ENCODE measurements at places on chromosomes 2 and 18. TPM values are rescaled to one million over a fixed set of nuclear protein-coding genes. Genes with fewer than 3 reads are reported as not detected.

The ACVR1C gene
- total RNA-seq = 0.63 TPM

- DNase-seq = peak; percentile 32
Observed at GRCh38 chr2:53913721-53914120, 54.0 kb upstream of the GPR75 start.

DNA sequence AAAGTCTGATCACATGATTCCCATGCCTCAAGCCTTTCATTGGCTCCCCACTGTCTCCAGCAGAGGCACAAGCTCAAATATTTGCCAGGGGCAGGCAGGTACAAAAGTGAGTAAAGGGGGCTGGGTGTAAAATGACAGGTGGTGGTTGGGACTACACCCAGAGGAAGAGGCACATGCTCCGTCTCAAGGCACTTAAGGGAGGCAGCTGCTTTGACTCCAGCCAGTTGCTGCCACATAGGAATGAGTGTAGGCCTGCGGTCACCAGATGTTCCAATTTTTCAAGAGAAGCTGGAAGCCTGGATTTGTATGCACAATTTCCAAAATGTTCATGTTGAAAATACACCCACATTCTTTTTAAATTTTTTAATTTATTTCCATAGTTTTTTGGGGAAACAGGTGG is 164.4 kb downstream of the UPP2 start:
- no peak for DNase-seq

DNA sequence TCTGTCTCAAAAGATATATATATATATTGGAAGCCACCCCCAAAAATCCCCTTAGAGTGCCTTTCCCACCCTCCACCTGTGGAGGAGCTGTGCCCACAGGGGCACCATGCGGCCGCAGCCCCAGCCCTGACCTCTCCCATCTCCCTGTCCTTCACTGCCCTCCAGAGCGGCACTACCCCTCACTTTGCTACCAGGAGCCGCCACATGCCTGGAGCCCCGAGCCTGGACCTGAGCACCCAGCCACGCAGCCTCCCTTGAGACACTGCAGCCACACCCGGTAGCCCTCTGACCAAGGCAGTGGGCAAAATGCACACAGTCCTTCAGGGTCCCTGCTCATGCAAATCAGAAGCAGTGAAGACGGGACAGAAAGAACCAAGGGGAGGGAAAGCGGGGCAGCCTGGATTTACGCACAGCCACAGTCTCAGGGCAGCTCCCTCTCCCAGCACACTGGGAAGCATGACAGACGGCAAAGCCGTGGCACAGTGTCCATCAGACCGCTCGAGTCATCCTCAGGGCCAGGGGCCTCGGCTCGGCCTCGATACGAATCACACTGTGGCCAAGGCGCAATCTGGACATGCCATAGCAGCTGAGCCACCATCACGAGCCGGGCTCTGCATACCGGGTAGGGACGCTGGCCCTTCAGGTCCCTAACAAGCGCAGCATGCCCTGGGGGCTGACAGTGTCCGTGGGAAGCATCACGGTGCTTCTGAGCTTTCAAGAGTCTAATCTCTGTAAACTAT is 10.1 kb downstream of the HDAC4 start:
- no peak for DNase-seq

DNA sequence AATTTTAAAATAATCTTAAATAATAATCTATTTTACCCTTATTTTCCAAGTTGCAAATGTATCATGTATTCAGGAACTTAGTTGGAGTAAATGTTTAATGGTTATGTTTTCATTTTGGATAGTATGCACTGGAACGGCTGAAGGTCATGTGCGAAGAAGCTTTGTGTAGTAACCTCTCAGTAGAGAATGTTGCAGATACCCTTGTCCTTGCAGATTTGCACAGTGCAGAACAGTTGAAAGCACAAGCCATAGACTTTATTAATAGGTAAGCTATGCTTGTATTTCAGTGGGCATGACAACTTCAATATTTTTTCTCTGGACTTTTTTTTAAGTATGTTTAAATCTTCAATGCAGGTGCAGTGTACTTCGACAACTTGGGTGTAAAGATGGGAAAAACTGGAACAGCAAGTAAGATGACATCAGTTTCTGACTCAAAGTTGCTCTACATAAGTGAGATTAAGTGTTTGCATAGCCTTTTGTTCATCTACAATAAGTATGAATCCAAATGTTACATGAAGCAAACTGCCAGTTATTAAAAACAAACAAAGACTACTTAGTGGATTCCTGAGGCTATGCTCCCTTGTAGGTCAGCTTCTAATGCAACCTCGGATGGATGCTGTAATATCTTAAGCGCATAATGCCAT is 63.1 kb downstream of the SPOPL start:
- DNase-seq = no peak

- no peak for DNase-seq
Observed at GRCh38 chr18:55539240-55539639, 48.8 kb downstream of the TCF4 start.

The RAMP1 gene
- total RNA-seq = 3.1 TPM

GRCh38 chr2:231680285-231680991 is 27.9 kb upstream of the PTMA start:
- DNase-seq = no peak

DNA sequence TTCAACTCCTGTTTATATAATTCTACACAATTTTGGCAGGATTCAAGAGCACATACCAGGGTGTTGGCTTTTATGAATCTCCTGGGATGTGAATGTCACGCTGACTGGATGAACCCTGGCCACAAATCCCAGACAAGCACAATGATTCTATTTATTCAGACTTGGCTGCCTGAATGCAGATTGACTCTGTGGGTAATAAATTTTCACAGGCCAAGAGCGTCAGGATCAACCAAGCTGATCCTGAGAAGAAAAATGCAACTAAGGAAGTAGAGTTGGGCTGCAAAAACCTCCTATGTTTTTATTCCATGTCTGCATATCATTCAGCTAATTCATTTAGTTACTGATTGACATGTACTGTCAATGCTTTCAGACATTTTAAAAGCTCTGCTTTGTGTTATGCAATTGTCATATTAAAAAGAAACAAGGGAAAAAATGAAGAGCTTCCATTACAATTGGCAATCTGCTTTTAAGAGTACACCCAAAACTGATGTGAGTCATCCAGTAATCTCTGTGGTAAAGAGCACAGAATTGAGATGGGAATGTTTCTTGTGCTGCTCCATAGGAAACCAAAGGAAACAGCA is 173.0 kb upstream of the REV1 start:
- peak; percentile 93 for DNase-seq

- DNase-seq = peak; percentile 91
Observed at GRCh38 chr2:119252186-119253113, 28.8 kb downstream of the STEAP3 start.

DNA sequence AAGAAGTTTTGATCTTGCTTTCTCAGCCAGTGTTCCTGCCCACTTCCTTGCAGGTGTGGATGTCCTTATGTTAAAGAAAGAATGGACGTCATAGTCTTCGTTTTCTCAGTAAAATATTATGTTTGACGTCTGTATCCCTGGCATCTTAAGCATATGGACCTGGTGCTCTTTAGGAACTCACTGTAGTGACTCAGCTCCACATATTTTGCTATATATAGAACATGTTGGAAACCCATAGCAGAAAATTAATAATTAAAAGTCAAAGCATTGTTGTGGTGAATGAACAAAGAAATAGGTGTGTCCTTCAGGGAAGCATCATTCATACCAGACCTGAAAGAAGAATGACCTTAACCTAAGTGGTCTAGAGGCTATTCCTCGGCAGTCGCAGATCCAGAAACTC is 196.1 kb downstream of the MCFD2 start:
- DNase-seq = peak; percentile 68

DNA sequence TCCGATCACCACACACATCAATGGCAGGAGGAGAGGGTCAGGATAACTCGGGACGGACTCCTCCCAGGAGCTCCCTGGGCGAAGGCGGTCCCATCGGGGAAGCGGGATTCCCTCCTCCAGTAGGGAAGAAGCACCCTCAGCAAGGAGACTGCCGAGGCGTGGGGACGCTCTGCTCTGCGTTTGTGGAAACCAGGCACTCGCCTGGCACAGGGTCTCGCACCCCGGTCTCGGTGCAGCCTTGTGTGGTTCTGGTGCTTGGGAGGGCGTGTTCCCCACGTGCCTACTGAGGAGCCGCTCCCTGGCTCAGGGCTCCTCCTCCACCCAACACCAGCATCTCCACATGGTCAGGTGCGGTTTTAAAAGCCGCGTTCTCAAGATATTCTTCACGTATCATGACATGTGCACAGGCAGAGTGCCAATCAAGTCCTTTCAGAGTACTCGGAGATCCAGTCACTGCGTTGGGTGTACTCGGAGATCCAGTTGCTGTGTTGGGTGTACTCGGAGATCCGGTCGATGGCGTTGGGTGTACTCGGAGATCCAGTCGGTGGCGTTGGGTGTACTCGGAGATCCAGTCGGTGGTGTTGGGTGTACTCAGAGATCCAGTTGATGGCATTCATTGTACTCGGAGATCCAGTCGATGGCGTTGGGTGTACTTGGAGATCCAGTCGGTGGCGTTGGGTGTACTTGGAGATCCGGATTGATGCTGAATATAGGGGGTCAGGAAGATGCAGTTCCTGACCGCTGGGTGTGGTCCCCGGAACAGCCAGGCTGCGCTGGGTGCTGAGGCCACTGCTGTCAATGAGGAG is 117.5 kb downstream of the RTP5 start:
- no peak for DNase-seq

DNA sequence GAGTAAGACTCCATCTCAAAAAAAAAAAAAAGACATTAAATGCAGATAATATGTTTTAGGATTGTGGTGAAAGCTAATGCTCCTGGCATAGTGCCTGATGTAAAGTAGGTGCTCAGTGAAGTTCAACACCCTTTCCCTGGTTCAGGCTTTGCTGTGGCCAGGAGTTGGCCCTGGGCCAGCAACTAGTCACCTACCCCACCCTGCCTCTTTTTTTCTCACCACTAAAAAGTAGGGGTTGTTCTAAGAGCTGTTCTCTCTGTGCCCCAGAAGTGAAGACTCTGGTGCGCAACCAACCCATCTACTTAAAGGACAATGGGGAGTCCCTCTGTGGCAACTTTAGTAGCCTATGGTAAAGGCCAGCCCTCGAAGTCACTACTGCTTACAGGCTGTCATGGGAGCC is 75.9 kb downstream of the DNMT3A start:
- DNase-seq = peak; percentile 11

The SLC11A1 gene
- total RNA-seq = 0.09 TPM

DNA sequence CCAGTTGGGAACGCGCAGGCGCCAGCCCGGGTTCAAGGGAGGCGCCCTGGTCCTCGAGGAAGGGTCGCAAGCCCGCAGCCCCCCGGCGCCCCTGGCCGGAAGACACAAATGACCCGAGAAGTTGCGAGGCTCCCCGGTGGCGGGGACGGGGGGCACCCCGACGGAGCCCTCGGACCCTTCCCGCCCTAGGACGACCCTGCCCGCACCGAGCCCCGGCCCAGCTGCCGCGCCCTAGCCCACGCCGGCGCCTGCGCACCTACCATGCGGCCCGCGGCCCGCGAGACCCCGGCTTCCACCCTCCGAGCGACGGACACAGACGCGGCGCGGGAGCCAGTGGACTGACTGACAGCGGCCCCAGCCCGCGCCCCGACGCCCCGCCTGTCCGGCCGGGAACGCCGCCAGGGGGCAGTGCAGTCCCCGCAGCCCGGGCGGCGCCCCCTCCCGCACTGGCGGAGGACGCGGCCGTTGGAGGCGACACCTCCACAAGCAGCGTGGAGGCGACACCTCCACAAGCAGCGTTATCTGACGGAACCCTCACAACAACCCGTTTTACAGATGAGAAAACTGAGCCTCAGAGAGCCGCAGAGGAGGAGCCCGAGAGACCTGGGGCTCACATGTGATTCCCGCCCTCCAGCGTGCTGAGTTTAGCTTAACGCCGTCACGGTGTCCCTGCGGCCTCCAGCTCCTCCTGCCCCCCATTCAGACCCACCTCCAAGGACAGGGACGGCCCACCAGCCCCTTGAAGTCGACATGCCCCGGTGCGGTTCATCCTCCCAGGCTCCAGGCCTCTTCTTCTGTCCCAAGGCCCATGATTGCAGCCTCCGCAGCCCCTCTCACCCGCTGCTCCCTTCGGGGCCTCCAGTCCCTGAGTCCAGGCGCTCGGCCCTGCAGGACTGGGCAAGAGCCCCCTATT is at the start of gene NMUR1:
NMUR1 (minus strand) TSS at position 347 of the 913 bp plus-strand sequence; CDS start at position 263, 84 bp downstream.
- DNase-seq = no peak

DNA sequence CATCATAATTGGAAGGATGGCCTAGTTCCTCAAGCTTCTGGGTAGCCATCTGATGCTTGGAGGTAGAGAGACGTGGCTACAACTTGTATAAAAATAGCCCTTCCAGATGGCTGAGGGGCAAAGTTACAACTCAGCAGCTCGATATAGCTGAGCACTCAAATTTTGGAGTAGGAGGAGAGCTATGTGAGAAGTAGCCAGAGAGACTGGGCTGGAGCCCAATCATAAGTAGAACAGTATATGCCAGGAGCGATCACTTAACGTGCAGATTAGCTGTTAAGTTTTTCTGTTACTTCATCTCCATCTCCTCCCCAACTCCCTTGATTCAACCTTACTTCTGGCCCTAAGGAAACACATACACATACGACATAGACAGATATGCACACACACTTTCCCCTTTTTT is 28.8 kb downstream of the CNRIP1 start:
- no peak for DNase-seq

GRCh38 chr2:57965961-57966360 is 80.6 kb upstream of the VRK2 start:
- no peak for DNase-seq

DNA sequence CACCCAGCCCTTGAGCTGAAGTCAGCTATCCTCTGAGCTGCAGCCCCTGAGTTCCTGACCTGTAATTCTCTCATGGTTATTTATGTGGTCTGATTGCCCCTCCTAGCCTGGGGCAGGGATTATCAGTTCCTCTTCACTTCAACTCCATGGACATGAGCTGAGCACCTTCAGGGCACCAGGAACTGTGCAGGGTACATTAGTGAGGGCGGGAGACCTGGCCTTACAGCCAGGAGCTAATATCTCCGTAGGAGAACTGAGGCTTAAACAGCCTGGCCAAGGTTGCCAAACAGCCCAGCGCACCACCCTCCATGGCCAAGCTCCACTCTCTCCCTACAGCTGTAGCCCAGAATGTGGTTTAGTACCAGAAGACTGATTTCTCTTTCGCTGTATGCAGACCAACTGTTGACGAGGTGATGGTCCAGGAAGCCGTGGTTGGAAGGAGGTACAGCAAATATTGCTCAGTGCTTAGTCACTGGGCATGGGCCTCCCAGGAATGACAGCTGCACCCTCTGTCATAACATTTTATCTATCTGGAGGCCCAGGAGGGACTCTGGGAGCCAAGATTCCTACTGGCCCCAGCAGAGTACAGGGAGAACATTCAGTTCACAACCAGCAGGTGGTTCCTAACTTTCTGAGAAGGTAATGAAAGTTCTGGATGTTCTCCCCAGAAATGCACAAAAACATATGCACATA is 228.7 kb upstream of the SIX2 start:
- peak; percentile 99 for DNase-seq

DNA sequence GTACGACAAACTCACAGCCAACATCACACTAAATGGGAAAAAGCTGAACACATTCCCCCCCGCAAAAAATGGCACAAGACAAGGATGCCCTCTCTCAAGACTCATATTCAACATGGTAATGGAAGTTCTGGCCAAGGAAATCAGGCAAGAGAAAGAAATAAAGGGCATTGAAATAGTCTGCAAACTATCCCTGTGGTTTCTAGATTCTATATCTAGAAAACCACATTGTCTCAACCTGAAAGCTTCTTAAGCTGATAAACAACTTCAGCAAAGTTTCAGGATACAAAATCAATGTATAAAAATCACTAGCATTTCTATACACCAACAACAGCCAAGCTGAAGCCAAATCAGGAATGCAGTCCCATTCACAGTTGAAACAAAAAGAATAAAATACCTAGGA is 294.6 kb upstream of the CYP26B1 start:
- no peak for DNase-seq

Data from fibroblast of the aortic adventitia (primary cell).